Tongue (tissue), 3 donors: ENCODE measurements at places on chromosomes 7 and 10.

DNA sequence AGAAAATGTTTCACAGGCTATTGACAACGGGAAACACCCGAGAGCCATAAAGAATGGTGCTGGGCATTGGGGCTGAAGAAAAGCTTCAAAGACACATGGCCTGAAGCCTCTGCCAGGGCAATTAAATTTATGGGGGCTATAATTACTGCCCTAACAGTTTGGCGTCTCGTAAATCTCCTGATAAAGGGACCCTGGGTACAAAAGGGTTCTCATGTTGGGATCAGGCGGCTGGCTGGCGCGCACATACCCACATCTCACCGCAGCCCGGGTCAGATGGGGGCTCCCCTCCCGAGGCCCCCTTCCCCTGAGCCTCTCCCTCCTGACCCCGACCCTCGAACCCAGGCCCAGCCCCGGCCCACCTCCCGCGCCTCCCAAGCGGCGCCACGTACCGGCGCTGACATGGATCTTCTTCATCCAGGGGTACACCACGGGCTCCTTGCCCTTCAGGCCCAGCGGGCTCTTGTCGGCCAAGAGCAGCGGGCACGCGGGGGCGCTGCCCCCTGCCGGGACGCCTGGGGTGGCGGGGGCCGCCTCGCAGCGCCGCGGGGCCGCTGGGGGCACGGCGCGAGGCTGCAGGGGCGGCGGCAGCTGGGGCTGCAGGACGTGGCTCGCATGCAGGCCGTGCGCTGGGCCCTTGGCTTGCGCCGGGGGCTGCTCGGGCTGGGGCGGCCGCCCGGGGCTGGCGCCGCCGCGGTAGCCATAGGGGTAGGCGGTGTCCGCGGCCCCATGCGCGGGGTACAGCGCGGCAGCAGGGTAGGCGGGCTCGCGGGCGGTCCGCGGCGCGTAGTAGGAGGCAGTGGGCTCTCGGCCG lies 623 bp downstream of the HOXA4 start:
- DNase-seq: no peak

DNA sequence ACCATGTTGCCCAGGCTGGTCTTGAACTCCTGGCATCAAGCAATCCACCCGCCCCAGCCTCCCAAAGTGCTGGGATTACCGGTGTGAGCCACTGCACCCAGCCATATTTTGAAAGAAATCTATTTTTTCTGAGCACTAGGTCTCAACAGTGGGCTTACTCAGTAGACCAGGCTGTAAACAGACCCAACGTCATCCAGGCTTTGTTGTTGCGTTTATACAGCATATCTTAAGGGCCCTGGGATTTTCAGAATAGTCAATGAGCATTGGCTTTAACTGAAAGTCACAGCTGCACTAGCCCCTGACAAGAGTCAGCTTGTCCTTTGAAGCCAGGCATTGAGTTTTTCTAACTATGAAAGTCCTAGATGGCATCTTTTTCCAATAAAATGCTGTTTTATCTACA lies 49.8 kb downstream of the STK17A start:
- DNase-seq: no peak

DNA sequence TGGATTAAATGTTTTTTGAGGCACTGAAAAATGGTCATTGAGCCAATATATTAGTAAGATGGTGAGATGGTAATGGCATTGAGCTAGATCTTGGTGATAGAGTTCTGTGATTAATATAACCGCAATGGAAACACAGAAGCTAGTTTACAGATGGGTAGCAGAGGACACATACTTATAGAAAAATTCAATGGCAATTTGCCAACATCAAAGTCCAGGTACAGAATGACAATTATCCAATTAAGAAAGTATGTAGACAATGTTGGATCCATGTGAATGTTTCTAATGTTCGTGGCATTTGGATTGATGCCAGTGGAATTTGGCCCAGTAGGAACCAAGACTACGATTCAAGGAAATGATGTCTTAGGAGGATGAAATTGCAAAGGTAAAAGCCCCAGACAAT lies 187.8 kb downstream of the GNAT3 start:
- no peak for DNase-seq

DNA sequence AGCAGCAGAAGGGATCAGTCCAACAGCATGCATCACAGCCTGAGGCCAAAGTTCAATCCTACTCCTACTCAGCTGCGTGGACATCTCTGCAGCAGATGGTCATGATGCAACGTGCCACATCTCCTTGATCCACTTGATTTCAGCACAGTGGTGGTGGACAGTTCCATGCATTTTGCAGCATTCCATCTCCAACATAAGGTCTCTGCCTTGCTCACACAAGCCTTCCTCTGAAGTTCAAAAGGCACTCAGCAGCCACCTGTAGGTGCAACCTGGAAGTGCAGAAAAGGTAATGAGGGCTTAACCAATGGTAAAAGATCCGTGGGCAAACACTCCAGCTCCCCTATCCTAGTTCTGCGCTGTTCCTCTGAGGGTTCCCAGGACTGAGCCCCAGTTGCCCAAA lies 57.5 kb upstream of the CHCHD3 start:
- peak; percentile 51 for DNase-seq

- DNase-seq: no peak
Observed at GRCh38 chr10:9051328-9051974, 997.0 kb downstream of the GATA3 start.

GRCh38 chr7:149490083-149490760 lies 7.4 kb downstream of the ZNF746 start:
- no peak for DNase-seq

DNA sequence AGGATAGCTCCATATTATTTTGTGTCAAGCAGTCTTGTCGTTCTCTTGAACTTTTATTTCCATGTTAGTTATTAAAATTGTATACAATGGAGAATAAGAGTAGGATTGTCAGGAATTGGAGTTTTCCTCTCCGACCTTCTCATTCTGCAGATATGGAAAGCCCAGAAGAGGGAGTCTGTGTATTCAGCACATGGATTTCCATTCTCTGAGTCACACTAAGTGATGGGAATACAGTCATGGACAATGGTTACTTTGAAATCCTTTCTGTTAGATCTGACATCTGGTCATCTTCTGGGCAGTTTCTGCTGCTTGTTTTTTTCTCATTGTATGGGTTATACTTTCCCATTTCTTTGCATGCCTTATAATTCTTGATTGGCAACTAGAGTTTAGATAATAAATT lies 5.0 kb upstream of the TASOR2 start:
- DNase-seq: no peak

DNA sequence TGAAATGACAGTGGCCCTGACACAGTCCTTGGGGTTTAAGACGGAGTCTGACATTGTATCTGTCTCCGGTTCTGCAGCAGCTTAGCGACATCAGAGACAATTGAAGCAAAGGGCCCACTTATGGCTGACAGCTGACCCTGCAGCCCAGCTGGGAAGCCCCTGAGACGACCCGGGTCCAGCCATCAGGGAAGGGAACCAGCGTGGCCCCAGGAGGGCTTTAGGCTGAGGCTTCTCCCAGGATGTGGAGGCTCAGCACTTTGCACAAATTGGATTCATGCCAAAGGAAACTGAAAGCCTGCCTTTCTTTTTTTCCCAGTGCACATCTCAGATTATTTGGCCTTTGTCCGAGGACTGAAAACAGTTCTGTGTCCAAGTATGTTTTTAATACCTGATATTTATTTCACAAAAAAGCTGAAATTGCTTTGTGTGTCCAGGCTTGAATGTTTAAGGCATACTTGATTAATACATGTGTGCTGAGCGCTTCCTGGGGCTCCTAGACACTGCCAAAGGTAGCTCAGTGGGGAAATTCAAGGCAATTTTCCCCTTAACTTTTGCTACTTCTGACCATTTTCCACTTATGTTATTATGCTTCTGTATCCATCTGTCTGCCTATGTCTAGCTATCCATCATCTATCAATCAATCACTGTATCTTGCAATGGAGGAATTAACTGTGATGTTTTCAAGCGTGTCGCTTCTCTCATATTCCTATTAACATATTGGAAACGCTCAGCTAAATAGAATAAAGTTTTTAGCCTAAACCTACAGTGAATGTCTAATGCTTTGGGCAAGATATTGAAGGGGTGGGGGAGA lies 34.8 kb downstream of the KLF6 start:
- DNase-seq: peak; percentile 73

DNA sequence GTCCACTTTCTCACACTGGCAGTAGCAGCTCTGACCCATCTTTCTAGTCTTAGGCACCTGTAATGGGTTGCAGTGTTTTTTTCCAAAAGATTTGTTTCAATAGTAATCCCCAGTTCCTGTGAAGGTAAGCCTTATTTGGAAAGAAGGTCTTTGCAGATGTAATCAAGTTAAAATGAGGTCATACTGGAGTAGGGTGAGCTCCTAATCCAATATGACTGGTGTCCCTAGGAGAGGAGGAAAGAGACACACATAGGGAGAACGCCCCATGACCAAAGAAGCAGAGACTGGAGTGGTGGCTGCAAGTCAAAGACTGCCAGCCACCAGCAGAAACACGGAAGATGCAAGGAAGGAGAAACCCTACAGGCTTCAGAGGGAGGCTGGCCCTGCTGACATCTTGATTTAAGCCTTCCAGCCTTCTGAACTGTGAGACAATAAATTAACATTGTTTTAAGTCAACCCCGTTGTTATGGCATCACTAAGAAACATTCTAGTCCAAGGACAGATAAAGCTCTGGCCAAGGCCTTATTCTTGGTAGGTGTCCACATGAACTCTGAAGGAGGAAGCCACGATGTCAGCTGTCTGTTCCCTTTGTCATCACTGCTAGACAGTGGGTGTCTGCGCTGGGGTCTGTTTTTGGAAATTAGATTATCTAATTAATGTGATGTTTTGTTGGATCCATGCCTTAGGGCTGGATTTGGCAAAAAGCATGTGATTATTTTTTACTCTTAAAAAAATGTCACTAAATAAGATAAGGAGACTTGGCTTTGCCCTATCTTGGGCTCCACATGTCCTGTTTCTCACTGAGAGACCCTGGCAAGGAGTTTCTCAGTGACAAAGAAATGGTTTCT lies 214.9 kb downstream of the KCNMA1 start:
- no peak for DNase-seq

GRCh38 chr7:4307316-4308204 lies 374.5 kb upstream of the FOXK1 start:
- DNase-seq: no peak

GRCh38 chr10:119216127-119216526 lies 8.8 kb downstream of the GRK5 start:
- DNase-seq: no peak

GRCh38 chr7:95342642-95343307 lies 18.4 kb upstream of the PON1 start:
- DNase-seq: no peak

GRCh38 chr10:131944976-131945695 lies 36.6 kb downstream of the BNIP3 start:
- no peak for DNase-seq

DNA sequence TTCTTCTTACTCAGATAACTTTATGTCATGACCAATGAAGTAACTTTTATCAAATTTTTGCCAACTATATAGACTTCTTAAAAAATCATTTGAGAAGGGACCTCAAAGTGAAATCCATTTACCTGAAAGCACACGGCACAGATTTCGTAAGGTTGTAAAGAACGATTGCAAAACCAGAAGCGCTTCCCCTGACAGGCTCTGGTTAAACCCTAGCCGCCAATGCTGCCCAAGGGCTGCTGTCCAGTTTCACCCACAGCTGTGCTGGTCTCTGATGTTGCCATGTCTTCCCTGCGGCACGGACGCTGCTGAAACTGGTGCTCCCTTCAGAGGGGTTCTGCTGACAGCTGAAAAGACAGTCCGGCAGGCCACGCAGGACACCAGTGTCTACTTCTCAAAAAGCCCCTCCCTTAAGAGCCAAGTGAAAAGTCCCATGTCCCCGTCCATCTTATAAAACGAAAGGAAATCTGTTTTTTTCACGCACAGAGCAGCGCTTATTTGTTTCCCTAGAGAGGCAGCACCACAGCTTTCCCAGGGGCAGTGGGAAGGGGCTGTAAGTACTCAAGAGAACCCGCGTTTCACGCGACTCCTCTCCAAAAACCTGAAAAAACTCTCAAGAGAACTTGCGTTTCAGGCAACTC lies 32.5 kb downstream of the GNA12 start:
- no peak for DNase-seq

GRCh38 chr10:33125522-33126517 lies 167.8 kb upstream of the ITGB1 start:
- DNase-seq: peak; percentile 64

DNA sequence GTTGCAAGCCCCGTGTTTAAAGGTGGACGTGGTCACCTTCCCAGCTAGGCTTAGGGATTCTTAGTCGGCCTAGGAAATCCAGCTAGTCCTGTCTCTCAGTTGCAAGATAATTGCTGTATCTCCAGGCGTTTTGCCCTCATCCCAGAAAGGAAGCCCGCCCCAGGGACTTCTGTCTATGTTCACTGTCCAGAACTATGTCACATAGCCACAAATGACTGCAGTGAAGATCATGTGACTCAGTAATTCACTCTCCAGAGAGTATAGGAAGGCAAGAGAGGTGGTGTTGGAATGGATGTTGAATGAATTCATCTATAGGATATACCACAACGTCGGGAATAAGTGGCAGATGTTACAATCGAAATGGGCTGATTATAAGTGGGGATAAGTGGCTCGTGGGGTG lies 349 bp upstream of the ERVW-1 start:
- DNase-seq: no peak

DNA sequence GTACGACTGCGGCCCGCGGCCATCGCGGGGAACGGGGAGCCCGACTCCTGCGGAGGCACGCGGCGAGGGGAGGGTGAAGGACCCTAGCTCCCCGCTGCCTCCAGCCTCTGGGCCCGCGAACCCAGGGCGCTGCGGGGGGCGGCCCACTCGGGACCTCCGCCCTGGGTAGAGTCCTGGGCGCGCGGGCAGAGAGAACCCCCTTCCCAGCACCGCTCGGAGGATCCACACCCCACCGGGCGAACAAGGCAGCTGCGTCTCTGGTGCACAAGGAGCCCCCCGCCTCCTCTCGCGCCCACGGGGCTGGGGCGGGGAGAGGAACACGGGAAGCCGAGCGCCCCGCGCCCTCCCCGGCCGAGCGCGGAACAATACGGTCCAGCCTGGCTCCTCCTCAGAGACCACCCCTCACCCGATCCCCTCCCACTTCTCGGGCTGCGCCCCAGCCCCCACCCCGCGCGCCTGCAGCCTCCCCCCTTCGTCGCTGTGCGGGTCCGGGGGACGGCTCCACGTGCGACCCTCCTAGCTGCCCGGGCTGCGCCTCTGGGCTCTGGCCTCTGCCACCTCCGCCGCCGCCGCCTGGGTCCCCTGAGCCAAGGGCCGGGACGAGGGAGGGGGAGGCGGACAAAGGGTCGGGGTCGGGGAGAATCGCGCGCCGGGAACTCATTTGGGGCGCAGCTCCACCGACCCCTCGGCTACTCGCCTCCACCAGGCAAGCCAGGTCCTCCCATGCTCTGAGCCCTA lies at the start of gene WDR86:
WDR86 (minus strand) TSS at position 372 of the 738 bp plus-strand sequence. CDS start 449 bp downstream, outside the sequence.
- peak; percentile 76 for DNase-seq

GRCh38 chr7:41448104-41448503 lies 254.8 kb downstream of the INHBA start:
- DNase-seq: no peak

- DNase-seq: no peak
Observed at GRCh38 chr7:47956220-47956619, 8.0 kb upstream of the PKD1L1 start.

GRCh38 chr10:78331391-78331922 lies 297.8 kb downstream of the RPS24 start:
- DNase-seq: peak; percentile 66

- DNase-seq: no peak
Observed at GRCh38 chr7:38316733-38317360, 43.4 kb upstream of the TARP start.

- DNase-seq: peak; percentile 95
Observed at GRCh38 chr7:144835652-144836544, at the start of gene TPK1. Gene TPK1 (minus strand): TSS chr7:144836053. CDS start chr7:144835602, 451 bp downstream.
